Hematopoietic multipotent progenitor cell treated with erythropoietin and hydrocortisone succinate and interleukin-3 and kit ligand, for 8 days (in vitro differentiated cells): ENCODE measurements at places on chromosomes 13 and 19.

- DNase-seq, result peak; percentile 43
Measured at GRCh38 chr19:1250437-1251260, 2.3 kb downstream of the MIDN start.

DNA sequence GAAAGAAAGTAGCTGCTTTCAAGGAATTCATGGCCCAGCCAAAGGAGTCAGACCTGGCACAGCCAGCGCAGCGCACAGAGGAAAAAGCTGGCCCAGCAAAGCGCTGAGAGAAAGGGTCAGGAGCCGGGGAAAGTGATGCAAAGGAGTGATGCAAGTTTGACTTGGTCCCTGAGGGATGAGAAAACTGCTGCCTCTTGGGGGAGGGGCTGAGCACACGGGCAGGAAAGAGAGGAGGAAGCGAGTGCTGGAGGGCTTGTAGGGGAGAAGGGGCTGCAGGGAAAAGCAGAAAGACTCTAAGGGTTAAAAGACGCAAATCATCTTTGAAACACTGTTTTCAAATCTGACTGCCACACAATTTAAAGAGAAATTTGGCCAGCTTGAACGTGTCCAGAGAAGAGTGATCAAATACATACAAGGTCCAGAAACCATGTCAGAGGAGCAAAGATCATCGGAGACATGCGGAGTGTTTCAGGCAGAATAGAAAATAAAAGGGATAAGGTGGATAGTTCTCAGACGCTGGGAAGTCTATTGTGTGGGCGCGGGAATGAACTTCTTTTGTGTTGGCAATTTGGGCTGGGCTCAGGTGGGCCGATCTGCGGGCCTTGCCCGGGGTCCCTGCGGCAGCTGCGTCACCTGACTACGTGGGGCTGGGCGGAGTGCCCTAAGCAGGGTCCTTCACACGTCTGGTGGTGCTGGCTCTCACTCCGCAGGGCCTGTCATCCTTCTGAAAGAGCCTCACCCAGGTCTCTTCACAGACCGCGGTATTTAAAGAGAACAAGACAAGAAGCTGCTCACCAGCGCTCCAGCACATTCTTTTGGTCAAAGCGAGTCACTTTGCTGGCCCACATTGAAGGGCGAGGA, 18.1 kb downstream of the N4BP2L1 start:
- no peak for DNase-seq

- DNase-seq, result no peak
Measured at GRCh38 chr19:50695251-50696093, 24.1 kb downstream of the SHANK1 start.

GRCh38 chr13:30026093-30026492, 175.7 kb upstream of the UBL3 start:
- no peak for DNase-seq

- peak; percentile 84 for DNase-seq
Measured at GRCh38 chr13:24512197-24512907, at the start of gene PARP4. Gene PARP4, minus strand, starts transcription at chr13:24512778. Its CDS starts 9,002 bp downstream, at chr13:24503776.

DNA sequence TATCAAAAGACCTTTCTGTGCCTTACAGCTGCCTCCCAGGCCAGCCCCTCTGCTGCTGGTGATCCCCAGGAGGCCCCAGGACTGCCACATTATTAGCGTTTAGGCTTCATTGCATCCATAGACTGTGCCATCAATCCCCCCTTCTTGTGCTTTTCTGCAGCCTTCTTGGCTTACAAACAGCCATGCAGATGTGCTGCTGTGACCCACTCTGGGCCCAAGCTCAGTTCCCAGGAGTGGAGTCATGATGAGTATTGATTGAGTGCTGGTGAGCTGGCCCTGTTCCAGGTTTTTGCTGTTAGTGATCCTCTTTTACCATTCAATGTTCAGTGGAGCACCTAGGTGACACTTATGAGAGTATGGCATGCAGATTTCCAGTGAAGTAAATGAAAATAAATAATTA, 59.9 kb upstream of the SLAIN1 start:
- DNase-seq, result no peak

GRCh38 chr19:11138601-11139300, 16.8 kb downstream of the SPC24 start:
- peak; percentile 46 for DNase-seq

GRCh38 chr19:15285896-15286591, 46.3 kb downstream of the BRD4 start:
- DNase-seq, result no peak

DNA sequence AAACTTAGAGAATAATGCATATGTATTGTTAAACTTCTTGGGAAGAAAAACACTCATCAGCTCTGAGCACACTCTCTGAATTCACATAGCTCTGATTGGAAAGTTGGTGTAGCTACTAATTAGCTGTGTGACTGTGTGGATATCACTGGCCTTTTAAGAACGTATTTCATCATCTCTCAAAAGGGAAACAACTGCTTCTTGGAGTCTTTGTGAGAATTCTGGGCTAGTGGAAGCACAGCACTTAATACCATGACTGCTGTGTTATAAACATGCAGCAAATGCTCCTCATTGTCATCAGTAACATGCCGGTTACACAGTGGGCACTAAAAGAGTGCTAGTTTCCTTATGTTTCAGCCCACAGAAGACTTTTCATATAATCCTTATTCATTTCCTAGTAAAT, 220.9 kb upstream of the CSNK1A1L start:
- no peak for DNase-seq

- DNase-seq, result peak; percentile 39
Measured at GRCh38 chr19:4399812-4400134, 574 bp downstream of the SH3GL1 start.

DNA sequence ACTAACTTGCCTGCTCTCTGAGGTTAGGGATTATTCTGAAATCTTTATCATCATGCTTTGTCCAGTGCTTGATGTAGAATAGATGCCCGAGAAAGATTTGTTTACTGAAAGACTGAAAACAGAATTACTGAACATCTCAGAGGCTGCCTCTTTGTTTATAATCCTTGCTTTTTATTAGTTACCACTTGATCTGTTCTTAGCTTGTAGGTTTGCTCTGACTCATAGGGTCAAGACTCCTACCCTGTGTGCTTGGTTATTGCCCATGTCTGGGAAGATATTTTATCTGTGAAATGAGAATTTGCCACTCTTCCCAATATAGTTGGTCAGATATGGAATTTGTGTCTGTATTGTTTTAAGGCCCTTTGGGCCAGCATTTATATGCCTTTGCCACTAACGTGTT, 675.3 kb downstream of the DIAPH3 start:
- no peak for DNase-seq

DNA sequence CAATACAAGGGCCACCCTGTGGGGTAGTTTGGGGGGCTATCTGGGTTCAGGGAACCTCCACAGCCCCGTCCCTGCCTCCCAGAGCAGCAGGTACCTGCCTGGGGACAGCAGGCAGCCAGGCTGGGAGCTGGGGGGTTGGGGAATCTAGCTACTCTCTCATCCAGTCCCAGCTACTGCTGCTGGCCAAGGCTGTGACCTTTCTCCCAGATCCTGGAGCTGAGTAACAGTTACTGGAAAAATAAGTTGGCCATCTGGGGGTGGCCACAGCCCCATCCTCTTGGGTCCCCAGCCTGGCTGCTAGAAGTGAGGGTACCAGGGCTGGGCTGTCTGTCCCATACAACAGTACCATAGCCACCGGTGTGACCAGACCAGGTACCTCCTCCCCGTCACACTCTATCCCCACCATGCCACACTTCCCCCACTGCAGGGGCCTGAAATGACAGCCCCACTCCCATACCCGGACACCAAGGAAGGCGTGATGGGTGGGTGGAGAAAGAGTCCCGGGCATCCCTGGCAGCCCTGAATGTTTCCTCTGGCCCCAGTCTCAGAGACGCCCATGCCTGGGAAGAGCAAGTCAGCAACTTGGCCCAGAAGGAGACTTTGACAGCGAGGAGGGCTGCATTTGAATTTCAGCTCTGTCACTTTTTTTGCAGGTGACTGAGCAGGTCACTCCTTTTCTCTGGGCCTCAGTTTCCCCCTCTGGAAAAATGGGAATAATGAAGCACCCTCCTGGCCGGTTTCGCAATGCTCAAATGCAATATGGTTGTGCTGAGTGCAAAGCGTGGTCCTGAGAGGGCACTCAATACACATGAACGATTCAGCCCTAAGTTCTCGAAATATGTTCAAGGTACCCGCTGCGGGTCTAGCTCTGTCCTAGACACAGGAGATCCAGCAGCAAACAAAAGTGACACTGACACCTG, 30.7 kb upstream of the NFIC start:
- no peak for DNase-seq

DNA sequence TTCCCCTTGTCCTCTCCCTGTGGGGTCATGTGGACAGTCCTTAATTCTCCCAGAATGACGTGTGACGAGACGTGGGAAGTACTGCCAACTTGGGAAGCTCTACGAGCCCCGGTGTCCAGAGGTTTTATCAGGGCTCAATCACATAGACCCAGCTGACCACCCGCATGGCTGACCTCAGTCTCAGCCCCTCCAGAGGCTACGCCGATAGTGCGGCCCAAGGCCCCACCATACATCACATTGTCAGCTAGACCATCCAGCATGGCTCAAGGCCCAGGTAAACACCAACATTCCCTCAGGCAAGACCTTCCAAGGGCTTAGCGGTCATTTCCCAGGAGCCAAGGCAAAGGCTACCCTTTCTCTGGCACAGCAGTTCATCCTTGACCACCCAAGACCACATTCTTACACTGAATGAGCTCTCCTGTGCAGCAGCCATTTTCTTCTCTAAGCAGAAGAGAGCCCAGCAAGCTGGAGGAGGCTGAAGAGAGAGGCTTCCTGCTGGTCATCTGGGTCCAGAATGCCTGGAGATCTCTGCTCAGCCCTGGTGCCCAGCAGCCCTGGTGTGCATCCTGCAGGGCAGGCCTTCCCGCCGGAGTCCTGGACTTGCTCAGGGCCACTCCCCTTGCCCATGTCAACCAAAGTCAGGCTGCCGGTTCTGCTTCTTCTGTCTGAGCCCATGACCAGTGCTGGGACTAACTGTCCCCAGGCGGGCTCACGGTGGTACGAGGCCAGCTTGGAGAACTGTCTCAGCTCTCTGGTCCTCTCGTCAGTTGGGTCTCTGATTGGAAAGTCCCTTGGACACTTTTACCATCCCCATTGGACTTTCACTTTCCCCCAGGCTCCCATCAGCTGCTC, 7.9 kb upstream of the F10 start:
- no peak for DNase-seq

GRCh38 chr13:113854238-113855011, 9.5 kb downstream of the GAS6 start:
- DNase-seq, result no peak

GRCh38 chr13:21079761-21080592, 18.6 kb upstream of the LATS2 start:
- no peak for DNase-seq

DNA sequence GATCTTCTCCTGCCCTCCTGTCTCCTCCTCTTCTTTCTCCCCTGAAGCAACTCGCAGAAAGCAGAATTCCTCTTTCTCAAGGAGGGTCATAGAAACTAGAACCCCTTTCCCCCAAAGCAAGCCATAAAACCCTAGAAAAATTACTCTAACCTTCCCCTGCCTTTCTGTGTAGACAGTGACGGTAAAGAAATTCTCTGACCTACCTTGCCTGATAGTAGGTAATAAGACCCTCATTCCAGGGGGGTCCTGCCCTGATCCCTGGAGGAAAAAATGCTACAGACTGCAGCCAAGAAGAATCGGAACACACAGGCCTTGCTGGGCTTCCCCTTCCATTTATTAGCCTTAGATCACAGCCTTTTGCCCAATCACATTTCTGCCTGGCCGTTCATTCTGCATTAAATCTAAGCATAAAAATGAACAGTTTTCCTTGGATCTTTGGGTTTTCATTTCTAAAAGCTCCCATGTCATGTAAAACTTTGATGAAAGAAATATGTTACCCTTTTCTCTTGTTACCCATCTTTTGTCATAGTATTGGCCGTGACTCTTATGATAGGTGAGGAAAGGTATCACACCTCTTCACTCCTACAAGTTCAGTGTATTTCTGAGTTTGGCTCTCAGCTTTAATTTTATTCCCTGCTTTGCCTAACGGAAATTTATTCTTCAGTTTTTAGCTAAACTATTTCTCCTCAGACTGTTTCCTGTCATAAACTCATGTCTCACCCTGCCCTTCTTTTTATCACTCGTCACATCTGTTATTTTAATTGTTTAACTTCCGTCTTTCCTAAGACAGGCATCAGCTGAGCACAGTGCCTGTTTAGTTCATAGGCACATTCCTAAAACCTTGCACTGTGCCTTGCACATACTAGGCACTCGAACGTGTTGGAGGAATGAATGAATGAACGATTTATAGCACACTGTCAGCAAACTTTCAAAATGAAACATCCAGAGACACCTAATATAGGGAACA, 20.4 kb upstream of the CPB2 start:
- DNase-seq, result peak; percentile 73

DNA sequence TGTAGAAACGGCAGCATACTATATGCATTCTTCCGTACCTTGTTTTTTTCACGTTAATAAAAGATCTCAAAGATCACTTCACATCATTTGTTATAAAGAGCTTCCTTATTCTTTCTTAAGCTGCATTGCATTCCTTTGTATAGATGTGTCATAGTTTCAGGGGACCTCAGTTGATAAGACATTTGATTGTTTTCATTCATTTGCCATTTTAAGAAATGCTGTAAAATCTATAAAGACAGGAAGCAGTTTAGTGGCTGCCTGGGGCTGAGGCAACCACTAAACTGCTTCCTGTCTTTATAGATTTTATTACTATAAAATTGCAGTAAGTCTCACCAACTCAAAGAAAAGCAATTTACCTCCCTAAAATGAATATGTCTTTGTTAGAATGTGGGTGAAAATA, 59.4 kb downstream of the ZDHHC20 start:
- DNase-seq, result no peak

DNA sequence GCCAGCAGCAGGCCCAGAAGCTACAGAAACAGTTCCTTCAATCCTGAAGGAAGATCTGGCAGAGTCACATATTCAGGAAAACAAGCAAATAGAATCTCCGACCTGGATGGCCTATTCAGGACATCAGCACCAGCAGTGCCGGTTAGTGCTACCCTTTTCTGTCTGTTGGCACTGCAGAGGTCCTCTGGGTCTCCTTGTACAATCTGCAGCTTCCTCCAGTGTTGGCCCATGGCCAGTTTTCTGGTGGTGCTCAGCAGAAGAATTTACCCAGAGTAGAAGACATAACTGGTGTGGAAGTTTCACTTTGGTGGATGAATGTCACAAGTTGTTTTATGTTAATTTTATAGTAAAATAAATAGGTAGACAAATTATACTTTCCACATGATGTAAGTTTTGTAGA, 498.1 kb downstream of the COG6 start:
- DNase-seq, result peak; percentile 2

- DNase-seq, result no peak
Measured at GRCh38 chr13:37456506-37456905, 142.1 kb downstream of the POSTN start.

- peak; percentile 97 for DNase-seq
Measured at GRCh38 chr13:87244256-87244890, 426.8 kb upstream of the SLITRK5 start.

DNA sequence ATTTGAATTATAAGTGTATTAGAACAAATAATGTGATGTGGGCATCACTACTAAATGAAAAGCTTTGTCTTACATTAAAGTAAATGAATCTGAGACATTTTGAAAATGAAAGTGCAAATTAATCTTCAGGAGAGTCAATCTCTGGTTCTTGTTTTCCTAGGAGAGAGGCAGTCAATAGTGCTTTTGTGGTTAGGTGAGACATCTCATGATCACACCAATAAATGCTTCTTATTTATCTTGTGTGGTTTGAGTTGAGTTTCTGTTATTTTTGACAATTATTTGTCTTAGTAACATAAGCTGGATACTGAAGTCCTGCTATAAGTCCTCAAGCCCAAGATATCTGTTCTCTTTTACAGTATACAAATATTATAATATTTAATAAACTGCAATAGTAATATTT, 1378.0 kb upstream of the PCDH9 start:
- no peak for DNase-seq
